ENCODE measurements at places on chromosomes 16 and 17.

- no peak for DNase-seq
Measured at GRCh38 chr16:5040451-5040850, 6.7 kb upstream of the NAGPA start.

- no peak for DNase-seq
Measured at GRCh38 chr16:66451548-66451947, 24.5 kb downstream of the BEAN1 start.

DNA sequence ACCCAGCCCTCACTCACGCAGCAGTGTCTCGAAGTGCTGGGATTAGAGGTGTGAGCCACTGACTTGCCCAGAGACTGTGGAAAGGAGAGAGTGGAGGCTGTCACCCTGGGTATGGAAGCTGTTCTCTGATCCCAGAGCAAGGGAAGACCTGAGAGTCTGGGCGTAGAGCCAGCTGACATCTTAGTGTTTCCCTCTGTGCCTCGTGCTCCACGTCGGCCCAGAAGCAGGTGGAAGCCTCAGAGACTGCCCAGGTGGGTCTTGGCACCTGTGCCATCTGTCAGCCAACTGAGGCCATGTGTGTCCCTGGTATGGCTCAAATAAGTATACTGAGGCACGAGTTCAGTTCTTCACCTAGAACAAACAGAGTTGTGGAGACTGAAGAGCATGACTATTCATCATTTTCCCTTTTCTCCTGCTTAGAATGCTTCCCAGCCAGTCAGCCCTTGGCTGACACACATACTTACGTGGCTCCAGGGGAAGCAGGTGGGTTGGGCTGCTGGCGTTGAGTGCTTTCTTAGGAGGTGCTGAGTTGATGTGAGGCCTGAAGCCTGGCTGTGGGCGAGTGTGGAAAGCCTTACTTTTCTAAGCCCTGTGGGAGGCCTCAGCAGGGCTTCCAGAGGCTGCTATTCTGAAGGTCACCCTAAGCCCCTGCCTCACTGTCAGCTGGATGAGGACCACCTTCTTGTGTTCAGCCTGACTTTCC, 8.1 kb downstream of the CTRL start:
- DNase-seq, result no peak

- no peak for DNase-seq
Measured at GRCh38 chr17:81329927-81330883, 35.1 kb upstream of the SLC38A10 start.

DNA sequence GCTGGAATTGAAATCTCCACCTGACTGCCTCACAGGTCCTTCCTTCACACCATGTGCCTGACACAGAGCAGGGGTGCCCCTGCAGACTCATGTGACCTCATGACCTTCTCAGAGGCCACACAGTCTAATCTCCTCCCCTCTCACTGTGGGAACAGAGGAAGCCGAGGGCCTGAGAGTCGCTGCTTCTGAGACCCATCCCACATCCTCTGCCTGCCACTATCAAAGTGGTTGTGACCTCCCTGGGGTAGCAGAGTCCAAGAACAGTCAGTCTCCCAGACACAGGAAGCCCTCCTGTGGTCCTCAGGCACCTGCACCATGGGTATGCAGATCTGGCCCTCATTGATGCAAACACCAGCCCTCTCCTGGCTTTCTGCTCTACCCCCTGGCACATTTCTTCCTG, 78.5 kb downstream of the RAB11FIP4 start:
- peak; percentile 36 for DNase-seq

- DNase-seq, result no peak
Measured at GRCh38 chr16:11370084-11370931, 25.0 kb downstream of the RMI2 start.

- no peak for DNase-seq
Measured at GRCh38 chr17:76695059-76695831, 15.5 kb downstream of the MXRA7 start.

DNA sequence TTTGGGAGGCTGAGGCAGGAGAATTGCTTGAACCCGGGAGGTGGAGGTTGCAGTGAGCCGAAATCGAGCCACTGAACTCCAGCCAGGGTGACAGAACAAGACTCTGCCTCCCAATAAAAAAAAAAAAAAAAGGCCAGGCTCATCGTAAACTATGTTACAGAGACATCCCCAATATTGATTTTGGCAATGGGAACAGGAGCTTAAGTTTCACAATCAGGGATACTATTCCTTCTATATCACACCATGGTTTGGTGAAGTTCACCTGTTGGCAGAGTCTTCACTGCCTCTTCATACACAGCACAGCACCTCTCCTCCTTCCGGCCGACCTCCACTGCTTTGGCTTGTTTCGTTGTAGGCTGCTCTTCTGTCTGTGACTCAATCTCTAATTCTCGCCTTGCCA, 21.2 kb downstream of the UTP6 start:
- DNase-seq, result no peak

GRCh38 chr16:22123146-22123545, 30.8 kb downstream of the VWA3A start:
- no peak for DNase-seq

DNA sequence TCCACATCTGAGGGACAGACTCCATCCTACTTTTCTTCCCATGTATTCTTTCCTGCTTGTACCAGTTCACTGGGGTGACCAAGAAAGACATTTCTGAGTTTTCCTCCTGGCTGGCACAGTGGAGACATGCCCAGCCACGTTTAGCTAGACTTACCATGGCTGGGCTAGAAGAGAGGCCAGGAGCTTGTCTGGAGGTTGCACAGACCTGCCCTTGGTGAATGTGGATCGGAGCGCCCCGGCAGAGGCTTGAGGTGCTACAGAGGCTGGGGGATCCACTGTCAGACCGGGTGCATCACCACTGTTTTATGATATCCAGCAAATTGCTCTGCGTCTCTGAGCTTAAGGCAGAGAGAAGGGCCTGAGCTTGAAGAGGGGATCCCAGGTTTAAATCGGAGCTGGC, 3.5 kb downstream of the IL4R start:
- no peak for DNase-seq

- DNase-seq, result no peak
Measured at GRCh38 chr16:89815639-89816348, 653 bp downstream of the FANCA start.

DNA sequence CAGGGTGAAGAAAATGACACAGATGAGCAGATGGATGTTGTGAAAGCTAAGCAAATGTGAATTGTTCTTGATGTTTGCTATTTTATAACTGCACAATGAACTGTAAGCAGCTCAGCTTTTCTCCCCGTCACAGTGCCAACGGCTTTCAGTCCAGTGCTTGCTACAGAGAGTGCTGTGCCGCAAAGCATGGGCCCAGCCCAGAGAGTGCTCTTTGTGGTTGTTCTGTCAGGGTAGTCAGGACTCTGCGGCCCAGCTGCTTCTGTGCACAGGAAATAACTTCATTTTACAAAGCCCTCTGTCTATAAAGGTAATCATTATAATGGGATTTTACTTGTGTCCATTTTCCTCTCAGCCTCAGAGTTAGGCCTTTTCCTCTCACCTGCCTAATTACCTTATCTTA, 39.1 kb downstream of the CDRT15 start:
- DNase-seq, result peak; percentile 64

DNA sequence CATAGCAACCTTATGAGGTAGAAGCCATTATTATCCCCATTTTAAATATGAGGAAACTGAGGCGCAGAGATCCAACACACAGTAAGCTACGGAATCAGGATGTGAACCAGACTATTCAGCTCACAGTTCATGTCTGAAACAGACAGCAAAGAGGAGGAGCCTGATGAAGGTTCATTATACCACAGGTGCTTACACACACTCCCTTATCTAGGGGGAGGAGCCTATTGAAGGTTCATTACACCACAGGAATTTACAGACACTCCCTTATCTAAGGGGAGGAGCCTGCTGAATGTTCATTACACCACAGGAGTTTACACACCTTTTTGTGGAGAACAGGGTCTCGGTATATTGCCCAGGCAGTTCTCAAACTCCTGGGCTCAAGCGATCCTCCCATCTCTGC, 21.9 kb downstream of the C16orf95 start:
- DNase-seq, result no peak

- DNase-seq, result no peak
Measured at GRCh38 chr17:69141431-69142174, at the start of gene ABCA6. TSS of gene ABCA6 (minus strand) at chr17:69141895. CDS start at chr17:69140703, 1,192 bp downstream.

GRCh38 chr17:53607475-53607874, 215.3 kb upstream of the KIF2B start:
- no peak for DNase-seq

GRCh38 chr16:89360760-89361435, 129.5 kb downstream of the ANKRD11 start:
- peak; percentile 84 for DNase-seq

- no peak for DNase-seq
Measured at GRCh38 chr16:2719328-2720063, 528 bp downstream of the PRSS27 start.

GRCh38 chr16:51822471-51822870, 671.4 kb upstream of the SALL1 start:
- DNase-seq, result no peak

DNA sequence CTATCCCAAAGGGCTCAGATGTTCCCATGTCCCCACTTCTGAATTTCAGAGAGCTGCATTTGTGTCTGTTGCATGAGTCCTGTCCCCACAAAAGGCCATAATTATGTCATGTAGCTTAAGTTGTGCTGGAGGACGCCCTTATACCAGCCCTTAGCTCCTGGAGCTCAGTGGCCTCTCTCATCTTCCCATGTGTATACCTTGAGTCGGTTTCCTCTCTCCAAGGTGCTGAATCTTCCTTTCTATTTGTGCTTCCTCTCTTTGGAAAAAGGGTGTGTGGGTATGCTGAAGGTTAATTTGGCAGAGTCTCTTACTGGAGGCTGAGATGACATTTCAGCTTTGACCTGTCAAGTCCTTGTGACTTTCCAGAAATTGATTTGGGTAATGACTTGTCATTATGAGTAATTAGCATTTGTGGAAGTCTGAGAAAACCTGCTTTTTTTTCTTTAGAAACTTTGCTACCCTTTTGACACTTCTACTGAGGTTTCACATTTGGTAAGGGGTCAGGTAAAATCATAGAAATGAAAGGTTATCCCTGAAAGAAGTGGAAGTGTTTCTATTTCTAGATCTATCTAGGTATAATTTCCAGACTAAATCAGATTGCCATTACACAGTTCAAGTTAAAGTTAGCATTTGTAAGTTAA, 185.4 kb downstream of the ABCC12 start:
- no peak for DNase-seq

DNA sequence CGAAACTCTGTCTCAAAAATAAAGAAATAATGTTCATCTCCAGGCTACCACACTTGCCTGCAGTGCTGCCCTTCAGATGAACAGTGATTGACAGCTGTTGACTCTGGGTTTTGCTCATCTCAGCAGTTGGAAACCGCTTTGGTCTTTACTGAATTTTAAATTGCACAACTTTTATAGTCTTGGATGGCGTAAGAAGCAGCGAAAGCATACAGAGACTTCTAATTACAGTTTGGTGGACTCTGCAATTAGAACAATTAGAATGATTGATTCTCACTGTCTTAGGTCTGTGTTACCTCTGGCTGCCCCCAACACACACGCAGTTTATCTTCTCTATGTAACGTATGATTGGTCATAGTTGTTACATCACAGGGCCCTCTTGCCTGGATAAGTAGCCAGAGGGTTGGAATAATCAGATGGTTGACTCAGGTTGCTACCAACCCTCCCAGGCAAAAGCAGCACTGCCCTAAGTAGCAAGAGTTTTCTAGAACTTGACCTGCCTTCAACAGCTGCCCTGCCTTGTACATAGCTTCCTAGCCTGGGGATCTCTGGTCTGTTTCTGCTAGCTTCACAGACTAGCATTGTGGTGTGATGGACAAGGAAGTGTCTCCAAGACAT, 1.9 kb upstream of the NAT9 start:
- no peak for DNase-seq

- DNase-seq, result no peak
Measured at GRCh38 chr17:2452216-2452750, 51.4 kb upstream of the MNT start.

GRCh38 chr17:73744411-73744810, 100.2 kb upstream of the SDK2 start:
- no peak for DNase-seq

GRCh38 chr16:9946022-9946720, 236.1 kb downstream of the GRIN2A start:
- DNase-seq, result no peak

DNA sequence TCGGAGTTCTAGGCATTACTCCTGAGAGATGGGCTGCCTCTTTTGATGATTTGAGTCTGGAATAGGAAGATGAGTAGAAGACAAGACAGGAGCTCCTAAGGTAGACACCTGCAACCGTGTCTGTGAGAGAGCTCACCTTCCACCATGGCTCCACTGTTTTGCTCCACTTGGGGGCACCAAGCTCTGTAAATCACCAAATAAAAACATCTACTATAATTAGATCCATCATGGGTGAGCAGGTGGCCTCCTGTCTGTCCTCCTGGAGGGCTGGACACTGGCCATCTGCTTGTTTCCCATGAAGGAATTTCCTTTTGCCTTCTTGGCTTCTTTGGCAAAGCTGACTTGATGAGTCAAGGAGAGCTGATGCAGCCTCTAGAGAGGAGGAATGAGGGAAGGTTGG, 179.0 kb downstream of the HAPSTR1 start:
- no peak for DNase-seq

DNA sequence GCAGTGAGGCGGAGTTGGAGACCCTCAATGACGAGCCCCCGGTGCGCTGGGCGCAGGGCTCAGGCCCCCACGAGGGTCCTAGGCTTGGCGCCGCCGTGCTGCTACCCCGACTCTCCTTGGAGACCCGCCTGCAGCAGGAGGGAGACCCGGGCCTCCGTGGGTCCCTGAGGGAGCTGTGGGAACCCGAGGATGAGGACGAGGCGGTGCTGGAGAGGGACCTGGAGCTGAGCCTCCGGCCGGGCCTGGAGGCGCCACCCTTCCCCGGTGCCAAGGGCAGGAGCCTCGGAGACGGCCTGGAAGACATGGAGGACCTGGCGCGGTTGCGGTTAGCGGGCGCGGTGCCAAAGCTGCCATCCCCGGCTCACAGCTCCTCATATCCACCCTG, 2.3 kb downstream of the MYO15B start:
- no peak for DNase-seq
